Uterus (tissue), 4 donors: ENCODE measurements at places on chromosomes 1 and 21. TPM values are rescaled to one million over a fixed set of nuclear protein-coding genes. Genes with fewer than 3 reads are reported as not detected.
A peak's percentile ranks its signal among the peaks of the same experiment; 100 is the strongest.

DNA sequence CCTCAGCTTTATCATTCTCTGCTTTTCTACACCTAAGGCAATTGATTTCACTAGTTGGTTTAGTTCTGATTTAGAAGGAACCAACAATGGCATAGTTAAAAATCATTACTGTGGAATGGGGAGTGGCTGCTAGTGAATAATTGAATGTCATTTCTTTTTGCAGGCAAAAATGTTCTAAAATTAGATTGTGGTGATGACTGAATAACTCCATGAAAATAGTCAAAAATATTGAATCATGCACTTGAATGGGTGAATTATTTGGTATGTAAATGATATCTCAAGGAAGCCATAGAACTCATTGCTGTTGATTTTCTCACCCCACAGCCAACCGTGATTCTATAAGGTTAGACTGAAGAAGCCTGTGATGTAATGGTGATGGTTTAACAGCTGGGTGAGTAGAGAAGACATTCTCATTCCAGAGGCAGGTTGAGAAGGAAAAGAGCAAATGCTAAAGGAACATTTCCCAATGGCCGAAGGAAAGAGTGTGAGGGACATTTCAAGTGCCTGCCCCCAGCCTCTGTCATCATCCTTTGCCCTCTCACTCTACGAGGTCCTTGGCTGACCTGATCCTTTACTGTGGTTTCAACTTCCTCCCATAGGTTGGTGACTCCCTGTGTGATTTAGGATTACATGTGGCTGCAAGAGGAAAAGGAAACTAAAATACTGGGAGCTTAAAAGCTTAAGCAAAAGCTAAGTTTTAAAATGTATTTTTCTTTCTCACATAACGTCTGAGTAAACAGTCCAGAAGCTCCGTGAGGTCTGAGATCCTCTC is 12.5 kb downstream of the OVAAL start:
- no peak for DNase-seq
- H3K4me3 ChIP-seq, result no peak overlapping the region
- H3K4me1 ChIP-seq, result no peaks in the 10 kb centered on the region
- no peaks in the 10 kb centered on the region for H3K27me3 ChIP-seq

GRCh38 chr1:27774654-27775053 is 1.6 kb downstream of the STX12 start:
- H3K36me3 ChIP-seq, result no peaks in the 10 kb centered on the region
- H3K27ac ChIP-seq, result no peak overlapping the region
- no peaks in the 10 kb centered on the region for H3K27me3 ChIP-seq
- H3K4me1 ChIP-seq, result no peaks in the 10 kb centered on the region

DNA sequence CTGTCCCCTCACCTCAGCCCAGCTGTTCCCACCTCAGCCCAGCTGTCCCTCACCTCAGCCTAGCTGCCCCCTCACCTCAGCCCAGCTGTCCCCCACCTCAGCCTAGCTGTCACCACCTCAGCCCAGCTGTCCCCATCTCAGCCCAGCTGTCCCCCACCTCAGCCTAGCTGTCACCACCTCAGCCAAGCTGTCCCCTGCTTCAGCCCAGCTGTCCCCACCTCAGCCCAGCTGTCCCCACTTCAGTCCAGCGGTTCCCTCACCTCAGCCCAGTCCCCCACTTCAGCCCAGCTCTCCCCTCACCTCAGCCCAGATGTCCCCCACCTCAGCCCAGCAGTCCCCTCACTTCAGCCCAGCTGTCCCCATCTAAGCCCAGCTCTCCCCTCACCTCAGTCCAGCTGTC is 88.4 kb upstream of the CSF3R start:
- H3K4me3 ChIP-seq, result no peak overlapping the region
- DNase-seq, result no peak
- H3K27ac ChIP-seq, result no peak overlapping the region
- H3K4me1 ChIP-seq, result no peaks in the 10 kb centered on the region

GRCh38 chr1:1873186-1873585 is 17.7 kb downstream of the GNB1 start:
- H3K27ac ChIP-seq, result no peak overlapping the region
- no peak for DNase-seq
- no peaks in the 10 kb centered on the region for H3K27me3 ChIP-seq
- H3K36me3 ChIP-seq, result no peaks in the 10 kb centered on the region
- no peak overlapping the region for H3K4me3 ChIP-seq

GRCh38 chr1:30790850-30791778 is 33.5 kb upstream of the LAPTM5 start:
- no peaks in the 10 kb centered on the region for H3K27me3 ChIP-seq
- no peak for DNase-seq
- no peak overlapping the region for H3K4me3 ChIP-seq
- no peaks in the 10 kb centered on the region for H3K4me1 ChIP-seq
- no peaks in the 10 kb centered on the region for H3K36me3 ChIP-seq

DNA sequence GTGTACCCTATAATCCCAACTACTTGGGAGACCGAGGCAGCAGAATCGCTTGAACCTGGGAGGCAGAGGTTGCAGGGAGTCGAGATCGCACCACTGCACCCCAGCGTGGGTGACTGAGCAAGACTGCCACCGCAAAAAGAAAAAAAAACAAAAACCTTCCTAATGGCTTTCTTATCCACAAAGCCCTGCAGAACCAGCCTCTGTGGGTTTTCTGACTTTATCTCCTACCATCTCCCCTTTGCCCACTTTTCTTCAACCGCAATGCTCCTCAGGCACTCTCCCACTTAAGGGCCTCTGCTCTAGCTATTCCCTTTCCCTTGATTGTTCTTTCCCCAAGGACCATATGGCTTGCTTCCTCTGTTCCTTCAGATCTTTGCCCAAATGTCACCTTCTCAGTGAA is 67.9 kb upstream of the PUM1 start:
- H3K4me1 ChIP-seq, result no peaks in the 10 kb centered on the region
- no peak overlapping the region for H3K4me3 ChIP-seq
- no peak overlapping the region for H3K27ac ChIP-seq
- DNase-seq, result no peak
- H3K27me3 ChIP-seq, result no peaks in the 10 kb centered on the region
- no peaks in the 10 kb centered on the region for H3K36me3 ChIP-seq

GRCh38 chr21:44054710-44055109 is 42.6 kb downstream of the TRAPPC10 start:
- no peaks in the 10 kb centered on the region for H3K4me1 ChIP-seq
- no peaks in the 10 kb centered on the region for H3K27me3 ChIP-seq
- peak overlapping the region; percentile 34 for H3K27ac ChIP-seq
- H3K36me3 ChIP-seq, result no peaks in the 10 kb centered on the region

Gene C1orf122
- 16.8 TPM for total RNA-seq
